ENCODE measurements at places on chromosomes 1 and 21.

DNA sequence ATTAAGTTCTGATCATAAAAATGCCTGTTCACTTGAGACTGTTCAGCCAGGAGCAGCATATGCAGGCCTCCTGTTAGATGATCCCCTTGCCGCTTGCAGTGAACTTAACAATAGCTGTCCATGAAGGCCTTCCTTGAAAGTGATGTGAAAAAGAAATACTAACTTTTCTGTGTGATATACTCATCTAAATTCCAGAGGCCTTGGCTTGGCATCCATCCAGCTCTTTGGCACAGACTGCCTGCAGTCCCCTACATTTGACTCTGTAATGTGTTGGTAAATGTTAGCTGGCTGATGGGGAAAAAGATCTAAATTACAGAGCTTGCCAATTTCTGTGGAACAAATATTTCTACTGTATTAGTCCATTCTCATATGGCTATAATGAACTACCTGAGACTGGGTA, 73.7 kb downstream of the KCNK2 start:
- peak; percentile 66 for ATAC-seq

- ATAC-seq, result no peak
Observed at GRCh38 chr1:157241185-157241538, 103.0 kb upstream of the ETV3 start.

DNA sequence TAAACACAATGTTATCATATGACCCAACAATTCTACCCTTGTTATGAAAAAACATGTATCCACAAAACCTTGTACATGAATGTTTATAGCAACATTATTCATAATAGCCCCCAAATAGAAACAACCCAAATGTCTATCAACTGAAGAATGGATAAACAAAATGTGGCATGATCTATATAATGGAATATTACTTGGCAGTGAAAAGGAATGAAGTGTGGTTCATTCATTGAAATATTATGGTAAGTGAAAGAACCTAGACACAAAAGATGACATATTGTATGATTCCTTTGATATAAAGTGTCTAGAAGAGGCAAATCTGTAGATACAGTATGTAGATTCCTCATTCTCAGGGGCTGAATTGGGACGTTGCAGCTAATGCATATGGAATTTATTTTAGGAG, 151.2 kb downstream of the KIF26B start:
- no peak for ATAC-seq

DNA sequence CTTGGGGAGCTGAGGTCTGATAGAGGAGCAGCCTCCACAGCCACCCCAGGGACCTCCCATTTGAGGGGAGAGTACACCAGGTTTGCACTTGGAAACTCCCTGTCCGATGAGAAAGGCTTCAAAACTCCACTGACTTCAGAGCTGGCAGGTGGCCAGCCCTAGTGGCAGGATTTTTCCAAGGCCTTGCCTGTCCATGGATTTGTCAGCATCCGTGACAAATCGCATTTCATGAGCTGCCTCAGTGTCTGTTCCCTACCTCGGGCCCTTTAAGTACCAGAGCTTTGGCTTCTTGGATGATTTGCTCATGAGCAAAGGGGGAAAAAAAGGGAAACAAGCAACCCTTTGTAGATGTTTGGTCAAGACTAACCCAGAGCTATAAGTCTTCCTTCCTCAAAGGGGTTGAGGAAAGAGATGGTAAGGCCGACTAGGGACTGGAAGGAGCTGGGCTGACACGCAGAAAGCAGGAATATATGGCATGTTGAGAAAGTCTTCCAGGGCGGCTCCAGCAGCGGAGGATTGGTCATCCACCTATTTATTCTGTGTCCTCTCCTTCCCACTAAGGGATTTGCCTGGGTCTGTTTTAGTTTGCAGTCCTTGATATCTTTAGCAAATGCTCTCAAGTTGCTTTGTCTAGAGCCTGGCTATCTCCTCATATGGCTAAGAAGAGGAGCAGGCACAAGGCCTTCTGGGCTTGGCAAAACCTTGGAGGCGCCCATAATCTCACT, 2.7 kb upstream of the HSPG2 start:
- ATAC-seq, result peak; percentile 67

GRCh38 chr21:29875036-29875716, 64.6 kb downstream of the GRIK1 start:
- no peak for ATAC-seq

DNA sequence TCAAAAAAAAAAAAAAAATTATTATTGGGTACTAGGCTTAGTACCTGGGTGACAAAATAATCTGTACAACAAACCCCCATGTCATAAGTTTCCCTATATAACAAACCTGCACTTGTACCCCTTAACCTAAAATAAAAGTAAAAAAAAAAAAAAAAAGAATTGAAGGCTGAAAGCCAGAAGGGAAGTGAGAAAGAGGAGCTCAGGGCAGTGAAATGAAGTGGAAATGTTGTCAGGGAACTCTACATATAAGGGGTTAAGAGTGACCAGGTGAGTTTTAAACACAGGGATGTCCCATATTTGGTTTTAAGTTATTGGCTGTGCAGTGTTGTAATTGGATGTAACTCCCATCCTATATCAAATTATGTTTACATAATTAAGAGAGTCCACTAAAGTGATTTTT, 85.7 kb upstream of the ABCD3 start:
- no peak for ATAC-seq

GRCh38 chr1:154774175-154774855, 95.8 kb downstream of the KCNN3 start:
- peak; percentile 23 for ATAC-seq

DNA sequence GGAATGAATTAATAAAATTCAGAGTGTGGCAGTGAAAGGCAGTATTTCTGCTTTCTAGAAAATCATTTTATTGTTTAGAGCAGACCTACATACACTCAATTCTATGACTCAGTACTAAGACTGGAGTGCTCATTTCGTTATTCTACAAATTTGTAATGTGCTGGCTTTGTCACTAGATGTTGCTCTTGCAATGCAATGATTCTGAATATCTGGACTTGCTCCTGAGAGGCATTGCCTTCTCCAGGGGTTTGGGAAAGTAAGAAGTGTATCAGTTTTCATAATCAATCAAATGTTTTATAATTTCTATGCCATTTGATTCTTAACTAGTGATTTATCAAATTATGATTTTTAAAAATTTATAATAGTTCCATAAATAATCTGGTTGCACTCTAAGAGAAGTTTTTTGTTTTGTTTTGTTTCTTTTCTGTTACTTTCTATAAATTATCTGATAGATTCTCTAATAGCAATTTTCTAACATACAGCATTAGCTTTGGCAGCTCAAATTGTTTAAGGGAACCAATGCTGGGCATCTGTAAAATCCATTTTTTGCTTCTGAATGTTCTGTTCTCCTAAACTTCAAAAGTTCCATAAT, 280.5 kb upstream of the SGIP1 start:
- peak; percentile 93 for ATAC-seq

- ATAC-seq, result no peak
Observed at GRCh38 chr1:14263225-14263624, 335.3 kb upstream of the KAZN start.

Data from SK-N-SH treated with all-trans-retinoic acid at 6 μM for 48 hours (cell line).